ENCODE measurements at places on chromosomes 5 and 9.

DNA sequence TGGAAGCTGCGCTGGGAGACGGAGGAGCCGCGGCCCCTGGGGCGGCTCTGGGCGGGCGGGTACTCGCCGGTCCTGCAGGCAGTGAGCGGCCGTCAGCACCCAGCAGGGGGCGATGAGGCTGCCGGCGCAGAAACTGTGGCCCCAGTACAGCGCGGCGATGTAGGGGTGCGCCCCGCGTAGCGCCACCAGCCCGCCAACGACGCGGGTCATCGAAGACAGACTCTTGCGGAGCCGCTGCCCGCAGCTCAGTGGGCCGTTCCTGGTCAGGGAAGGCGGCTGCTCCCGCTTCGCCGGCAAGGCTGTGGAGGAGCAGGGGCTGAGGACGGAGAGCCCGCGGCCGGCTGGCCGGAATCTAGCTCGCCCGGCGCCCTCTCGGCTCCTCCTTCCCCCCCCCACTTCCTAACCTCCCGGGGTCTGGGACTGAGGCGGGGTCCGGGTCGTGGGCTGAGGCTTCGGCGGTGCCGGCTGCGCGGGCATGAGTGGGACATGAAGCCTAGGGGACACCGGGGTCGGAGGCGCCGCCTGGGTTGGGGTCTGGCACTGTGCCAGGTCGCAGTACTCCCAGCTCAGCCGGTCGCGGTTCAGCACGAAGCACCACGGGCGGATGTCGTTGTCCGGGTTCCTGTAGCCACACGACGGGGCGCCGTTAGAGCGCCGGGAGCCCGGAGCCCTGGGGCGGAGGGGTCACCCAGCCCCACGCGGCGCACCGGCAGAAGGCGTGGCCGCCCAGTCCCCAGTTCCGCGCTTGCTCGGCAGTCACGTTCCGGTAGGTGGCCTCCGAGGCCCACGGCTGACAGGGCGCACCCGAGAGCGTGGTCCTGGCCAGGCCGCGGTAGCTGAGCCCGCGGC, 3.6 kb upstream of the PFN3 start:
- DNase-seq: peak; percentile 91

- no peak for DNase-seq
Observed at GRCh38 chr5:27266184-27266583, 227.8 kb upstream of the CDH9 start.

- DNase-seq: no peak
Observed at GRCh38 chr9:80093695-80094094, 521.9 kb downstream of the TLE4 start.

DNA sequence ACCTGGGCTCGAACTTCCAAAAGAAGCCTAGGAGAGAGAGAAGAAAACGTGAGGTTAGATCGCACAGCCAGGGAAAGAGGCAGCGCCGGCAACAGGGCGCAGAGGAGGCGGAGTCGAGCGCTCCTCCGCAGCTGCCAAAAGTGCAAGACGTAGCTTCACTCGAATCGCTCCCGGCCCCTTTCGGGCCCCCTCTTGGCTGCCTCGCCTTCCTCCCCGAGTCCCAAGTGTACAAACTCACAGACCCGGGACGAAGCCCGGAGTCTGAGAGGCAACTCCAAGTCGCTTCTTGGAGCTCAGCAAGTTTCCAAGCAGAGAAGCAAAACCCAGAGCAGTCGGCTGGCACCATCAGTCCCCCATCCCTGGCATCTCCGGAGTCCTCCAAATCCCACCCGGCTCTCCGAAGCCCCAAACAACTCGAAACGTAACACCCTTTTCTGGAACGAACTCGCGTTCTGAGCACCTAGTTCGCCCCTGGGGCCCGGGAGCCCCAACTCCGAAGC, 1.2 kb downstream of the MIER3 start:
- peak; percentile 44 for DNase-seq

DNA sequence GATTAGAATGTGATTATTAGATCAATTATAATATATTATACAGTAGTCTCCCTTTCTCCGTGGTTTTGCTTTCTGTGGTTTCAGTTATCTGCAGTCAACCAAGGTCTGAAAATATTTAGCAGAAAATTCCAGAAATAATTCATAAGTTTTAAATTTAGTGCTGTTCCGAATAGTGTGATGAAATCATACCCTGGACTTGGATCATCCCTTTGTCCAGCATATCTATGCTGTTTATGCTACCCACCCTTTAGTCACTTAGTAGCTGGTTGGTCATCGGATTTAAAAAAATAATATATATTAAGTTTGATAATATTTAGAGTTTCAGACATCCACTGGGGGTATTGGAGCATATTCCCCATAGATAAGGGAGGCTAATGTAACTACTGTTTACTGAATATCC, 19.6 kb downstream of the RMI1 start:
- DNase-seq: no peak

DNA sequence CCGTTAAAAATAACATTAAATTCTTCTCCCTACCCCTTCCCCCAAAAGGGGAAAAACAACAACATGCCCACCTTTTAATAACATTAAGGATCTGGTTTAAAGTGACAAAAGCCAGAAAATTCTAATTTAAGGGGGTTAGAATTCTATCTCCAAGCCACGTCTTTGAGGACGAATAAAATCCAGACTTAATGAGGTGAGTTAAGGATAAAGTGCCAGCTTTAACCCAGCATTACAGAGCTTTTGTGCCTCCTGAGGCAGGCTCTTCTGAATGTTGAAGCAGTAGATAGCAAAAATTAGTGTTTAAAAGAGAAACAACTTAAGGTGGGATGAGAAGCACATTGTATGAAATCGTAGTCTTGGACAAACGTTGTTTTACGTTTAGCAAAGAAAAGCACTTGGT, 329.0 kb upstream of the MPDZ start:
- DNase-seq: no peak

DNA sequence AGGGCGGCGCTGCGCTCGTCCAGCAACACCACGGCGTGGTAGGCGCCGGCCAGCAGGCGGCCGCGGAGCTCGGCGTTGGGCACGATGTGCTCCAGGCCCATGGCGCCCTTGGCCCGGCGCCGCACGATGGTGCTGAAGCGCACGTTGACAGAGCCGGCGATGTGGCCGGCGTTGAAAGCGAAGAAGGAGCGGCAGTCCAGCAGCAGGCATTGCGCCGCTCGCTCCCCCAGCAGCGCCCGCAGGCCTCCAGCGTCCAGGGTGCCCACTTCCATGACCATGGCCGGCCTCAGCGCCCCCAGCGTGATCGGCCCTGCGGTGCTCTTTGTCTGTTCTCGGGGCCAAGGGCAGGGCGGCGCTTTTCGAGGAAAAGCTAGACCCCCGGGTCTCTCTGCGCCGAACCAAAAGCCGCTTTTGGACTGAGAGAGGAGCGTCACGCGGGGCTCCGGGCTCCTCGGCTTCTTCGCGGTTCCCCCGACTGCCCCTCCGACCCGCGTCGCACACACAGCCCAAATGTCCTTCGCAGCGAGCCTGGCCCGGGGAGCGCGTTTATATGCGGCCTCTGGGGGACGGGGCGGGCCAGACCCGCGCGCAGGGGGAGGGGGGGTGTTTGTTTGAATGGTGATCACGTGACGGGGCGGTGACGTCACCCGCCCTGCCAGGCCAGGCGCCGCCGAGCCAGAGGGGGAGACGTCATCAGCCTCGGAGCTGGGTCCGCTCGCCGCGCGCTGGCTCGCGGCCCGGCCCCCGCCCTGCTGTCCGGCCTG, at the start of gene DUSP1:
TSS of gene DUSP1 (minus strand) at position 521 of the 764 bp plus-strand sequence. CDS start at position 278, 243 bp downstream.
- peak; percentile 98 for DNase-seq

- no peak for DNase-seq
Observed at GRCh38 chr5:143154510-143155370, 248.7 kb downstream of the NR3C1 start.

DNA sequence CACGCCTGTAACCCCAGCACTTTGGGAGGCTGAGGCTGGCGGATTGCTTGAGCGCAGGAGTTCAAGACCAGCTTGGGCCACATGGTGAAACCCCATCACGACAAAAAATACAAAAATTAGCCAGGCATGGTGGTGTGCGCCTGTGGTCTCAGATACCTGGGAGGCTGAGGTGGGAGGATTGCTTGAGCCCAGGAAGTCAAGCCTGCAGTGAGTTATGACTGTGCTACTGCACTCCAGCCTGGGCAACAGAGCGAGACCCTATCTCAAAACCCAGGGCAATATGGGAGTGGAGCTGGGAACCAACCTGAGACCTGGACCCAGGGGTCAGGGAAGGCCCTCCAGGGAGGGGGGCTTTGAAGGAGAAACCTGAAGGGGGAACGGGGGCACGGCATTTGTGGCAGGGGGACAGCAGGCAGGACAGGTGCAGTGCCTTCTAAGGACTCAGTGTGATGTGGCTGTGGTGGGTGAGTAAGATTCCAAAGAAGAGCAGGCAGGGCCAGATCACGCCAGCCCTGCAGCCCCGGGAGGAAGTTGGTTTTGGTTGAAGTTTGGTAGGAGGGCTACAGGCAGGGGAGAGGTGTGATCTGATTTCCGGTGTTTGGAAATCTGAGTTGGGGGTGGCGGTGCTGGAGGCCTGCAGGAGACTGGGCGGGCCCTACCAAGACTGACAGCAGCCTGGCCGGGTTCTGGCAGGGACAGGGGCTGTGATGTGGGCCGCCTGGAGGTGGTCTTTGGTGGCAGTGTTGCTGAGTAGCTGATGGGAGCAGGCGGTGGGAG, 46.2 kb downstream of the NTNG2 start:
- DNase-seq: no peak

DNA sequence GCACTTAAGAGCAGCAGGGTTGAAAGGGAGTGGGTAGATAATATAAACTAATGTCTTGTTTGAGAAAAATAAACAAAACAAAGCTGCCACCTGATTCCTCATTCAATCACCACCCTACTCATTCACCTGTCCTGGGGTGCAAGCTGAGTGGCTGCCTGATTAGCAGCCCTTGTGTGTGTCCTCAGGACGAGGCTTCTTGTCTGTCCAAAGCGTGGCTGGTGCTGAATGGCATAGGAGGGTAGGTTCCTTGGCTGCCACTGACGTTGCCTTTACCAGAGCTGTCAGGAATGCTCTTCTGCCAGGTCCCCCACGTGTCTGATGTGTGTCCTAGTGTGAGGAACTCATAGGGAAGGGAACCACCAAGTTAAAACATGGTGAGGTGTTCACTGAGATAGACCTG, 146.6 kb upstream of the SLC24A2 start:
- no peak for DNase-seq

GRCh38 chr9:94860678-94861588, 134.4 kb downstream of the AOPEP start:
- DNase-seq: peak; percentile 78

DNA sequence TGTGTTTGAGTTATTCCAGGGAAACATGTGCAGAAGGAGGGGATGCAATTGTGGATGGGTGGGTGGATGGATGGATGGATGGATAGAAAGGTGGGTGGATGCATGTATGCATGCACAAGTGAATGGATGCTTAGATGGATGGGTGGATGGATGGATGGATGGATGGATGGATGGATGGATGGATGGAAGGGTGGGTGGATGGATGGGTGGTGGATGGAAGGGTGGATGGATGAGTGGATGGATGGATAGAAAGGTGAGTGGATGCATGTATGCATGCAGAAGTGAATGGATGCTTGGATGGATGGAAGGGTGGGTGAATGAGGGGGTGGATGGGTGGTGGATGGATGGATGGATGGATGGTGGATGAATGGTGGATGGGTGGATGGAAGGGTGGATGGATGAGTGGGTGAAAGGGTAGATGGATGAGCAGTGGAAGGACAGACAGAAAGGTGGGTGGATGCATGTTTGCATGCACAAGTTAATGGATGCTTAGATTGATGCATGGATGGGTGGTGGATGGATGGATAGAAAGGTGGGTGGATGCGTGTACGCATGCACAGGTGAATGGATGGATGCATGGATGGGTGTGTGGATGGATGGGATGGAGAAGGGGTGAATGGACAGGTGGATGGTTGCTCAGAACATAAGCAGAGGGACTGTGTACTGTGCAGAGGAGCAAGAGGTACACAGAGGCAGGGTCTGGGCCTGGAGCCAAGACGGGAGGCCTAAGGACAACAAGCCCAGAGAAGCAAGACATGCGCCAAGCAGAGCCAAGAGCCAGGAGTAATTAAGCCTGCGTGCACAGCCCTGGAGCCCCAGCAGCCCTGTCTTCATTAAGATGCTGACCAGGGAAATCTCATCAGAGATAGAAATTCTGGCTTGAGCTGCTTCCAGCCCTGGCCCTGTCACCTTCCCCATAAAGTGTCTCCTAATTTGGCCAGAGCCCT, 84.6 kb upstream of the PPP1R26 start:
- no peak for DNase-seq

DNA sequence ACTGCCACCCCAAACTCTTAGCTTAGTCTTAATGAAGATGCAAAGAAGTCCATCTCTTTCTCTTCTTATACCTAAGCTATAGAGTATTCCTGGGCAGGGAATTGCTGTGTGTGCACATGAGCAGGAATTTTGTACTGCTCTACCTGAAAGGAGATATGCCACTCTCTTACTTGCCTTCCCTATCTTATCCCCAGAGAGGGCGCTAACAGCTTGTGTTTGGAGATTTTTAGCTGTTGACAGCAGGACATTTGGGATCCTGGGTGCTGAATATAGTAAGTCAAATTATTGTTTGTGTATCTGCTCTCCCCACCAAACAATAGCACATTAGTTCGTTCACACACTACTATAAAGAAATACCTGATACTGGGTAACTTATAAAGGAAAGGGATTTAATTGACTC, 159.5 kb downstream of the GABRG2 start:
- no peak for DNase-seq

DNA sequence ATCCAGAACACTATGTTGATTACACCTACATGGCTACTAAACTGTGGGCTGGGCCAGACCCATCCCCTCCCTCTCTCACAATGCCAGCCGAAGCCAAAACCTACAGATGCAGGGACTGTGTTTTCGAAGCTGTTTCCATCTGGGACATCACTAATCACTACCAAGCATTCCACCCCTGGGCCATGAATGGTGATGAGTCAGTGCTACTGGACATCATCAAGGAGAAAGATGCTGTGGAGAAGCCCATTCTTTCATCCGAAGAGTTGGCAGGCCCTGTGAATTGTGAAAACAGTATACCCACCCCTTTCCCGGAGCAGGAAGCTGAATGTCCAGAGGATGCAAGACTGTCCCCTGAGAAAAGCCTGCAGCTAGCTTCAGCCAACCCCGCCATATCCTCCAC, 65.0 kb downstream of the ZNF462 start:
- DNase-seq: no peak

DNA sequence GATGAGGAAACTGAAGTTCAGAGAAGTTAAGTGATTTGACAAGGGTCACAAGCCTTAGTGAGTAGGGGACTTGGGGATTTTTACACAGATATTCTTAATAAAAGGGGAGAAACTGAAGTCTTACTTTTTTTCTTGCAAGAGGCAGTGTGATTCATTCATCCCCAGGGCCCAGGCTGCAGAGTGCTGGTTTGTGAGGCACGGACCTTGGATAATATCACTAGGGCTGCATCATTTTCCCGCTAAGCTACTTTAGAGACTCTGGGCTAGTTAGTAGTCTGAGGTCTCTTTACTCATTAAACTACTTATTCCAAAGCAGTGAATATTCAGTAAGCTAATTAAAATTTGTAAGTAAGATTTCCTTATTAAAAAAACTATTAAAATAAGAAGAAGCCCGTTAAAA, 195.0 kb downstream of the PBX3 start:
- no peak for DNase-seq

- no peak for DNase-seq
Observed at GRCh38 chr5:135230251-135230925, 168.6 kb downstream of the MACROH2A1 start.

- DNase-seq: no peak
Observed at GRCh38 chr5:95670568-95670967, 12.2 kb downstream of the SPATA9 start.

All from CD4-positive, alpha-beta T cell treated with Interleukin-10 for 1 hour (primary cell).